Lung (tissue), 17 donors: ENCODE measurements at places on chromosomes 1 and 21.

- peak; percentile 52 for DNase-seq
These were observed 540.1 kb upstream of the RGS18 start for GRCh38 chr1:191618181-191618580.

DNA sequence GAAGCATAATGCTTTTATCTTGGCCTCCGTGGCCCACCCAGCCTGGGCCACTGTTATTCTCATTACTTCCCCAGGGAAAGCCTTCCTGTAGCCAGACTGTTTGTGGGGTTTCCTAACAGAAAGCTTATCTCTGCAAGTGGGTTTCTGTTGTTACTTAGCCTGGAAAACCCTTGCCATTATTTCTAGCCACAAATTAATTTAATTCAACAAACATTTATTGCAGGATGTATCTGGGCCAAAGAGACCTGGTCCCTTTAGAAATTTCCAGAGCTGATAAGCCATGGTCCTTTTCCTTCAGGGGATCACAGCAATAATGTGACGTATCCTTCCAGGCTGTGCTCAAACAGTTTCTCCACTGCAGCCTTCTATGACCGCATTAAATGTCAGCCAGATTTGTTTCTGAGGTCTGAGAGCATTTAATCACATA is 20.9 kb downstream of the TNN start:
- no peak for DNase-seq

DNA sequence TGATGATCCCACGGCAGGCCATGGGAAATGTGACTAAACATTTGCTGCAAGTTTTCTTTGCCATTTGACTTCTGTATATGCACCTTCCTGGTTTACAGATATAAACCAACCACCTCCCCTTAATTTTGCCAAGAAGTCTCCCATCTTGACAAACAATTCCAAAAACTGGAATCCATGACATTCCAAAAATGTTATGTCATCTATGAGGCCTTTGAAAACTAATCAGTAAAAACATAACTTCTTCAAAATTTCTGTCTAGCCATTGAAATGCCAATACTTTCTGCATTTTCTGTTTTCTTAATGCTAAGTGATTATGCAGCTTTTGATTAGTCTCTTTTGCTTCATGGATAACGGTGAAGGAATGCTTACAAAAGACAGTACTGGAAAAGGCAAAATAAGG is 84.1 kb downstream of the LYST start:
- DNase-seq = no peak

DNA sequence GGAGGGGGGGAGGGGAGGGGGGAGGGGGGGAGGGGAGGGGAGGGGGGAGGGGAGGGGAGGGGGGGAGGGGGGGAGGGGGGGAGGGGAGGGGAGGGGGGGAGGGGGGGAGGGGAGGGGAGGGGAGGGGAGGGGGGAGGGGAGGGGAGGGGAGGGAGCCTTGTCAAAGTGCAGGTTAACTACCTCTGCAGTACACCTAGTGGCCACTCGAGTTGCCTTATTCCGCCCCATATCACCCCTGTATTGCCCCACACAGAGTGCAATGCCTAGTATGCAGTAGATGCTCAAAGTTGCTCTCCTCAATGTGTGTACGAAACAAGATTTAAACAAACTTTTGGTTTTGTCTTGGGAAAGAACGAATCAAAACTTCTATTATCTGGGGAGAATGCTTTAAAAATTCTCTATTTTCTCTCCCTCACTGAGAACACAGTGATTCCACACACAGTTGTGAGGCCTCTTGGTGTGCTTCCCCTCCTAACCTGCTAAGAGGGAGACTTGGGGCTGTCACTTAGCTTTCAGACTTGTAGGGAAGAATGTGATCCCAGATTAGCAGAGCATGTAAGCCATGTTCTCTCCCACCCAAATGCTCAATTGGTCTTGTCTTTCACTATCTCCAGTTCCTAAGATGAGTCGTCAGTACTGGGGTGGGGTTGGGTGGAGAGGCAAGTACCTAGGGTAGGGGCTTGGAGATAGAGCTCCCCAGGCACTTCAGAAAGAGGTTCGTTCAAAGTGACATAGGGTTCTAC is 79.7 kb upstream of the MAP10 start:
- no peak for DNase-seq

DNA sequence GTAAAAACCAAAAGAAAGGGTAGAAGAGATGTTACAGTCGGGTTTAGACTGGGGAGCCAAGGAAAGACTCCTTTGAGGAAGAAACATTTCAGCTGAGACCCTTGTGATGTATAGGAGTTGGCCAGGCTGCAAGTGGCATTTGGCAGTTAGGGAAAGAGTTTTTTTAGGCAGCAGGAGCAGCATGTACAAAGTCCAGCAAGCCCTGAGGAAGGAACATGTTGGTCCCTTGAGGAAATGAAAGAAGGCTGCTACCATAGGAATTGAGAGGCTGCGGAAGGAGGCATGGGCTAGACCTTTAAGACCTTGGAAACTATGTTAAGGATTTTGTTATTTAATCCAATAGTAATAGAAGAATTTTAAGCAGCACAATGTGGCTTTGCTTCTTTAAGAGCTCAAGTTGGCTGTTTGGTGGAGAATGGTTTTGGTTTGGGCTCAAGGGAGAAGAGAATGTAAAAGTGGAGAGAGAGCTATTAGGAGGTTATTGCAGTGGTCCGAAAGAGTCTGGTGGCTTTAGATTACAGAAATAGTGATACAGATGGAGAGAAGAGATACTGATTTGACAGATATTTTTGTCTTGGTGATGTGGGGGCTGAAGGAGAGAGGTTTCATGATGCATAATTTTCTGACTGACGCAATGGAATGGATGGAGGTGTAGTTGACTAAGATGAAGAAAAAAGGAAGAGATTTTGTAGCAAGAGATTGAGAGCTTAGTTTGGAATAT is 26.6 kb downstream of the SMAP2 start:
- DNase-seq = no peak

- DNase-seq = no peak
These were observed 17.0 kb downstream of the MFN2 start for GRCh38 chr1:11997081-11997850.

DNA sequence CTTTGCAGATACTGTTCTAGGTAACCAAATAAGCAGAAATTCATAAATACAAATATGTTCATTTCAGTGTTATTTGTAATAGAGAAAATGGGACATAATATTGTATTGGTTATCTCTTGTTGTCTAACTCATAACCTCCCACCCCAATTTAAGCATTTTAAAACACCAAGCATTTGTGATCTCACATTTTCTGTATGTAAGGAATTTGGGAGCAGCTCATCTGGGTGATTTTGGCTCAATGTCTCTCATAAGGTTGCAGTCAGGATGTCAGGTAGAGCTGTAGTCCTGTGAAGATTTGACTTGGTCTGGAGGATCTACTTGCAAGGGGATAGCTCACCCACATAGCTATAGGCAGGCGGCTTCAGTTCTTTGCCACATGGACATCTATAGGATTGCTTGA is 29.5 kb downstream of the CEP350 start:
- DNase-seq = no peak

- DNase-seq = no peak
These were observed 34.2 kb downstream of the PKP1 start for GRCh38 chr1:201317551-201317950.

DNA sequence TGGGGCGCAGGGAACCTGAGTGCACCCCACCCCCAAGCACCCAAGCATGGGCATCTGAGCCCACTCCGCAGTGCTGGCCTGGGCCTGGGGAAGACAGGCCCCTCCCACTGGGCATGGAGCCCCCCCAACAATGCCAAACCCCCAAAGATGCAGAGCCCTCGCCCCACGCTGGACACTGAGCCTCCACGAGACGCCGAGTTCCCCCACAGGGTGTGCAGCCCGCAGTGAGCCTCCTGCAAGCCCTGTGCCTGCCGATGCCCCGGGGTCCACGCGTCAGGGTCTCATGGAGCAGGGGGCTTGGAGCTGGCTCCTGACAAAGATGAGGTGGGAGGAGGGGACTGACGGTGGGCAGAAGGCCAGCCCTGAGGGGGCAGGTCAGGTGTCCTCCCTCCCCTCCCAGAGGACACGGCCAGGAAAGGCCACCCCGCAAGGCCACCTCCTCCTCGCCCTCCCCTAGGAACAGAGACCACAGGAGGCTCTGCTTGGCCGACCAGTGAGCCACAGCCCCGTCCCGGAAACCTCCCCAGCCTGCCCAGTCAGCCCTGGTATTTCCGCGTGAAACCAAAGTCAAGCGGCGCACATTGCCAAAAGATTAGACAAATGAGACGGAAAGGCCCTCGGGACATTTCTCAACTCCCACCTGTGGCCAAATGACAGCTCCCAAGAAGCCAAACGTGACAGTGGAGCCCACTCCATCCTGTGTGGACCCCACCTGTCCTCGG is 33.4 kb downstream of the MEGF6 start:
- DNase-seq = peak; percentile 44

DNA sequence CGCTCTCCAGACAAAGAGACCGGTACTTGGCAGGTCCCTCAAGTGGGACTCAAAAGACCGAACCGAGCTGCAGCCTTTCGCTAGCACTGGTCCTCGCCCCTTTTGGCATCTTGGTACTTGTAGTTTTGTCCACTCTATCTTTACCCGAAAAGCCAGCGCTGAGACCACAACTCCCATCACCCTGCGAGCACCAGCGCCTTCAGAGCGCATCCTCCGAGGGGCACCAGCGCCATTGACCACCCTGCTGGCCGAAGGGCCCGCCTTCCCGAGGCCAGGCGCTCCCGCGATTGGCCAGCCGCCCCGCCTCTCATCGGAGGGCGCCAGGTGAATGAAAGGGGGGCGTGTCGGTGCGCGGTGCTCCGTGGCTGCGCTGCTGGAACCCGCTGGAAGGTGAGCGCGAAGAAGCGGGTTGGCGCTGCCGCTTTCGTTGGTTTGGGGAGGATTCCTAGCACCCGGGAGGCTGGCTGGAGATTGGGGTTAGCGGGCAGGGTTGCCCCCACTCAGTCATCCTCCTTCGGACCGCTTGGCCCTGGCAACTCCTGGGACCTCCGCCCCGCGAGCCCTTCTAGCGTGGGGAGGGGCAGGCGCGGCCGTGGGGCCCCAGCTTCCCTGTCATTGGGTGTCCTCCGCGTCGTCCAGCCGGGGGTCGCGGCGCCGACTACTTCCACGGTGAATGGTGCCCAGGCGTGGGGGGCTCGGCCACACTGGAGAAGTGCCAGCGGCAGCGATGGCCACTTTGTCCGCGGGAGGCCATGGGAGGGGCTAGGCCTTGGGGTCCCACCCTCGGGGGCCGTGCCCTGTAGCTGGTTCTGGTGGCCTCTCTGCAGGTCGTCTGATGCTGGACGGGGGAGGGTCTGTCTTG is at the start of gene ZBTB8B:
TSS of gene ZBTB8B (plus strand) at position 357 of the 862 bp plus-strand sequence. CDS start 5,553 bp downstream, outside the sequence.
- peak; percentile 94 for DNase-seq

- DNase-seq = no peak
These were observed 257.6 kb upstream of the USP24 start for GRCh38 chr1:55472784-55473183.

DNA sequence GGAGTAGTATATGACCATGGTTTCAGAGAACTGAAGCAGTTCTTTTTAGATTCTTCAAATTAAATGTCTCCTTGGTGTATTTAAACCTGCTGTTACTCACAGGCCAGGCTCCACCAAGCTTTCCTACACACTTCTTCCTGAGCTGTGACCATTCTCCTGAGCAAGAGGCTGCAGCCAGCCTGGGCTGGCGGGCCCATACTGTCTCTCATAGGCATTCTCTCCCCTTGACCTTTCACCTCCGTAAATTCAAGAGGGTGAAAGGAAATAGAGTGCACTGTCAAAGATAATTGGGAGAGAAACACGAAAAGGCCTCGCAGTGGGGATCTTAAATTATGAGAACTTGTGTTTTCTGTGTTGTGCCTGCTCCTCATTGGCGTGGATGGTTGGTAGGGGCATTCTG is 2.3 kb downstream of the ARF1 start:
- DNase-seq = no peak

DNA sequence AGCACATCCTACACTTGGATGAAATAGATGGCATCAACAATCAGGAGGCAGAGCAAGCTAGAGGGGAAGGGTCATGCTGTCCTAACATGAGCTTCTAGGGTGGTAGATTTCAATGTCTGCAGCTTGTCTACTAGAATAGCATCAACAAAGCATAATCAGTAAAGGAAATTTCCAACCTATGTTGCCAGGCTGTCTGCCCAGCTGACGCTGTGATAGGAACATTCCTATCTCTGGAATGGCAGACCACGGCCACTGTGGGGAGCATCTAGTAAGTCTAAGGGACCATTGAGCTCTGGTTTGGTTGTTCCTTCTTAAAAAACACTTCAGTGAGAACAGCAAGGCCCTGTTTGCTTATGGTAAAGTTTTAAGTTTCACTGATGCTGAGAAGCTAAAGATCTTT is 206.8 kb downstream of the PAPPA2 start:
- no peak for DNase-seq

DNA sequence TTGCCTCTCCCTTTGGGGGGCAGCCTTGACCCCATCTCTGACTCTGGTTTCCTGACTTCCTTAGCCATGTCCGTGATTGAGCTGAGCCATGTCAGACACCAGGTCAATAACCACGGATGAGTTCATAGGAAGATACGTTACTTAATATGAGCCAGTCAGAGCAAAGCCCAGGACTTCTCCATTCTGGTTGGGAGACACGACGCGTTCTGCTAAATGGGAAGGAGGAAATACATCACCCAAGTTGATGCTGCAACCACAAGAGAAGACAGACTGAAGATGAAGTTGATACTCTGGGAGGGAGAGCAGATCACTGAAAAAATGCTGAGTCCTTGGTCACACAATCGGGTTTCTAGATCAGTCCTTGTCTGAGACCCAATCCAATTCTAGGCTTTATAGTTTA is 90.9 kb downstream of the MATN1 start:
- no peak for DNase-seq

DNA sequence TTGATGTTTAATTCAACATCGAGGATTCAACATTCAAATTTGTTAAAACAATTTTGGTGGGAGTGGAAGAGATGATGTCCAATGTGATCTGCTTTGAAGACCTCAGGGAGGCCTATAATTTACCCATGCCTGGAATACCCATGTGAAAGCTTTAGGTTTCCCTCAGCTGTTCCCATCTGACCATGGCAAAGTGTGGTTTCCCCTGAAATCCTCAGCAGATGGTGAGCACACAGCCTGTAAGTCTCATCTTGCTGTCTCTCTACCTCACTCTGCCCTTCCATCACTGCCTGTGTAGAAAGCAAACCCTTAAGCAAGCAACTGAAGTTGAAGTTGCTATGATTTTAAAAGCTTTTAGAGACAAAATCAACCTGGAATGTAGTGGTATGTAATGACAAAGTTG is 80.1 kb upstream of the ATF3 start:
- DNase-seq = no peak

DNA sequence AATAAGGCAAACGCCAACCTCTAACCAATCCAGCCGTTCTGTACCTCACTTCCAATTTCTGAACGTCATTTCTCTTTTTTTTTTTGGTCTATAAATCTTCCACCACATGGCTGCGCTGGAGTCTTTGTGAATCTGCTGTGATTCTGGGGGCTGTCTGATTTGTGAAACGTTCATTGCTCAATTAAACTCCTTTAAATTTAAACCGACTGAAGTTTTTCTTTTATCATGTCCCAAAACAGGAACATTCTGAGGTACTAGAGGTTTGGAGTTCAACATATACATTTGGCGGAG is 65.5 kb upstream of the BACH1 start:
- DNase-seq = no peak

GRCh38 chr1:11648732-11649158 is 5.5 kb downstream of the FBXO2 start:
- DNase-seq = no peak
